ENCODE measurements at places on chromosomes 7 and 10.

- DNase-seq, result no peak
Observed at GRCh38 chr7:43750016-43750887, 8.2 kb upstream of the BLVRA start.

GRCh38 chr10:126437635-126438406 is 49.5 kb upstream of the ADAM12 start:
- no peak for DNase-seq

GRCh38 chr10:125533866-125534265 is 149.1 kb downstream of the TEX36 start:
- DNase-seq, result no peak

- DNase-seq, result no peak
Observed at GRCh38 chr10:12973149-12973718, 28.3 kb downstream of the CCDC3 start.

GRCh38 chr10:51186361-51186760 is 112.1 kb downstream of the PRKG1 start:
- no peak for DNase-seq

- DNase-seq, result no peak
Observed at GRCh38 chr10:68053553-68053952, 21.5 kb downstream of the HERC4 start.

GRCh38 chr10:49367600-49367999 is 28.3 kb downstream of the DRGX start:
- no peak for DNase-seq

GRCh38 chr10:133158756-133159610 is 1.0 kb upstream of the KNDC1 start:
- DNase-seq, result no peak

GRCh38 chr7:50400114-50400513 is 50.0 kb downstream of the FIGNL1 start:
- DNase-seq, result no peak

GRCh38 chr10:67603701-67604100 is 92.3 kb downstream of the CTNNA3 start:
- DNase-seq, result no peak

GRCh38 chr10:25046641-25047040 is 30.2 kb downstream of the THNSL1 start:
- DNase-seq, result no peak

- DNase-seq, result no peak
Observed at GRCh38 chr7:134378562-134378961, 61.8 kb upstream of the SLC35B4 start.

GRCh38 chr10:62610649-62611229 is 193.8 kb upstream of the ADO start:
- DNase-seq, result peak; percentile 34

DNA sequence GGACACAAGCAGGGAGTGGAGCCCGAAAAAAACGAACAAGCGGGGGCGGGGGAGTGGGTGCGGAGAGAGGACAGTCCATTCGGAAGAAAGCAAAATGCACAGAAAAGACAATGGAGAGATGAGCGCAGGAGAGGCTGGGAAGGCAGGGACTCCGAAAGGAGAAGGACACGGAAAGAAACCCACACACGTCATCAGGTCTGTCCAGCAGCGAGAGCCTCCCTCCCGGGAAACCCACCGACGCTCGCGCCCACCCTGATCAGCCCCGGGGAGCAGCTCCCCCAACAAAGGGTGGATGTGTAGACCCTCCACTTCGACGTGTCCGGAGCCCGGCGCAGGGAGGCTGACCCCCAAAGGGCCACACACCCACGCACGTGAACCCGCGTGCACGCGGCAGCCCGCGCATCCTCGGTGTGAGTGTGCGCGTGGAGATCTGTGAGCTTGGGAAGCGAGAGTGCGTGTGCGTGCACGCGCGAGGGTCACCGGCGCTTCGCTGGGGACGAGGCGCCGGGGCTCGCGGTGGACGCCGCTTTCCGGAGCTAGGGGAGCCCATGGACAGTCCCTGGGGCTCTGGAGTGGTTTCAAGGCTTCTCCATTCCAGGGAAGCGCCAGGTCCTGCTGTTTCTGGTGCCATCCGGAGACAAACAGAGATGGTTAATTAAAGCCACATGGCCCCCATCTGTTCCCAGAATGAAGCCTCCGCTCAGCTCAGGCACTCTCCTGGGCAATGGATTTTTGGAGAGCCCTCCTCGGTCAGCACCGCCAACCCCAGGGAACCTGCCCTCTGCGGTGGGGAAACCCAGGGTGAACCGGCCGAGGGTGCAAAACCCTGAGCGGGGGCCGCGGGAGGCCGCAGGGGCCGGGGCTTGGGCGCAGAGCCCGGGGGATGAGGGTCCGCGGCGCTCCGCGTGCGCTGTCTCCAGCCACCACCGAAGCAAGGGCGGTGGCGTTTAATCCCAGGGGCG is 916 bp downstream of the LAMB1 start:
- DNase-seq, result peak; percentile 42

DNA sequence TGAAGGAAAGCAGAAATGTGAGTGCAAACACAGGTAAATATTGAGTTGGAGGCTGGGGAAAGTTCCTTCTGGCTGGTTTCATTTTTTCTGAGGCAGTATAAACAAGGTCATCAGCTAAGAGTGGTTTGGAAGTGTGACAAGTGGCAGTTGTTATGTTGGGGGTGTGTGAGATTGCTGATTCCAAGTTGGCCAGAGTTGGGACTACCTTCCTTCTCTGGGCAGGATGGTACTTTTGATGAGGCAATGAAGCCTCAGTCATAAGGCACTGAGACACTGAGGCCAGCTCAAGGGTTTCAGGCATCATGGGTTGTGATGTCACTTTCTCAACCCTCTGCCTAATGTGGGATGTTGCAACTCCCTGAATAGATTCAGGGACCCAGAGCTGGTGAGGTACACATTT is 8.2 kb upstream of the PTTG1IP2 start:
- no peak for DNase-seq

- DNase-seq, result no peak
Observed at GRCh38 chr7:41973202-41973730, 263.7 kb downstream of the GLI3 start.

DNA sequence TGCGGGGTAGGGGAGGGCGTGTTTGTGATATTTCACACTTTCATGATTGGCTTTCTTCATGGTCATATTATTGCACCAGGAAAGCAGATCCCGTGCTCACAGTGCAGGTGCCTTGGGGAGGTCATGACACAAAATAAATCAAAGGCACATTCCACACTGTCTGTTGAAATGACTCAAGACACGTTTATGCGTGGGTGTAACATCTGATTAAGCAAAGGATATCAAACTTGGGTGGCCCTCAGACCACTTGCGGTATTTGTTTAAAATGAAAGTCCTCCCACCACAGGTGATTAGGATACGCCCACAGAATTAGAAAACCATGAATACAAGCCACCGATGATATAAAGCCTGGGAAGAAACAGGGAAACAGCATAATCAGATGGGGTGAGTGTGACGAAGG is 51.1 kb downstream of the SVIL start:
- DNase-seq, result peak; percentile 39

- DNase-seq, result no peak
Observed at GRCh38 chr10:92719991-92720830, 30.5 kb downstream of the HHEX start.

- no peak for DNase-seq
Observed at GRCh38 chr10:101934686-101935305, 91.2 kb upstream of the KCNIP2 start.

GRCh38 chr7:135390829-135391228 is 119.1 kb downstream of the CNOT4 start:
- no peak for DNase-seq
